ENCODE measurements at places on chromosomes 7 and 10.

DNA sequence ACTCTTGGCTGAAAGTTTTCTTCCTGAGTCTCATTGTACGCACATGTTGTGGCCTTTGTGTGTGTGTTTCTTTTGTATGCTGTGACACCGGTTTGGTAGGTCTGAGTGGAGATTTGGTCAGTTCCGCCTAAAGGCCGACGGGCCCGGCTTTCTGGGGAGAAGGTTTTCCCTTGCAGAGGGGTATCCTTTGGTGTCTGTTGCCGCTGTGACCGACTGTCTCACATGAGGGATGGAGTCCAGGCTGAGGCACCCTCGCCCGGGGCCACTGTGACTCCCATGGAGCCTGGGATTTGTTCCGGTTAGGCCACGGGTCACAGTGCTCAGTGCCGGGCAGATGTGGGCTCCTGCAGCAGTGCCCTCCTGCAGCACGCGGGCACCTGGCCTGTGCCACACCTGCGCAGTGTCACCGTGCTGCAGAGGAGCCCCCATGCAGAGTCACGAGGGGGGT, 19.4 kb downstream of the INPP5A start:
- no peak for DNase-seq

DNA sequence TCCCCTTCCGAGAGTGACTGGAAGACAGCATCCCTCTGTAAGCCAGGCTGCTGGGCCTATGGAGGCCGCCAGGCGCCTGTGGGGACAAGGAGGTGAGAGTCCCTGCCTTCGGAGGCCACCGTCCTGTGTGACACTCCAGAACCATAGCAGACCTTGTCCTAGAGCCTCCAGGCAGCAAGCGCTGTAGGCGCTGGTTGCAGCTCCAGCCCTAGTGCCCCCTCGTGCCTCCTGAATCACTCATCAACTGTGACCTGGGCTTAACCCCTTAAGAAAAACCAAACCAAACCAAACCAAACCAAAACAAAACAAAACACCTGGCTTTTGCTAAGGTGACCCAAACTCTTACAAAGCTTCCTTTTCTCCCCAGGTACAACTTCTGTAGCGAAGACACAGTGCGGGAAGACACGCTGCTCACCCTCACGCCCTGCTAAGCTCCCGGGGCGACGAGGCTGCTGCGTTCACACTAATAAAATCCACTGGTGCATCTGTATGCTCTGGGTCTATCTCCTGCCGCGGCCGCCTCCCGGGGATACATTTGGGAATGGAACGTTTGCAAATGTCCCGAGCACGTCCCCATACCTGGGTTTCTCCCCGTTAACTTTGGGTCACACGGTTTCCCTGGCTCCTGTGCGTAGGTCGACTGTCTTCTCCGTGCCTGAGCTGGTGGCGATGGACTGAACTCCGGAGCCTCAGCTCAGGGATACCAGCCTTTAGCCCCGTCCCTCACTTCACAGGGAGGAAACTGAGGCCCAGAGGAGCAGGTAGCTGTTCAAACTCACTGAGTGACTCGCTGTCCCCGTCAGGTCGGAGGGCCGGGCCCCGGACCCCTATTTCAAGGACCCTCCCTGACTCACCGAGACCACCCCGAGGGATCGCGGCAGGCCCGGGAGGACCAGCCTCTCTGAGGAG, 11.8 kb upstream of the PNLIPRP2 start:
- DNase-seq = no peak

DNA sequence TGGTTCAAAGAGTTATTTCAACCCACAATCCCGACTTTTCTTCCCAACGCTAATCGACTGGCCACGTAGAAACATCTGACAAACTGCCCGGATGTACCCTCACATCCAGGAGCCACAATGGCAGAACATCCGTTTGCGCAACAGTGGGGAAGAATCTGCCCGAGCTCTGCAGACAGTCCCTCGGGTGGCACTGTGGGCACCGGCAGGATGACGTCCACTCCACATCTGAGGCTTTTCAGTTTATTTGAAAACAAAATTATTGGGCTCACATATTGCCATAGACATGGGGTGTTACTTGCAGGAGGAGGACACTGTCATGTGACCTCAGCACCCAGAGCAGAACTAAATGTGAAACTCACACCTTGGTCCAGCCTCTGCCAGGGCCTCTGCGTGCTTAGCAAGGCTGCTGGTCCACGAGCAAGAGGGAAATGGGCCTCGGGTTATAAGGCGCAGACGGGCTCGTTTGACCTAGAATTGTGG, 84.1 kb downstream of the MKI67 start:
- DNase-seq = no peak

DNA sequence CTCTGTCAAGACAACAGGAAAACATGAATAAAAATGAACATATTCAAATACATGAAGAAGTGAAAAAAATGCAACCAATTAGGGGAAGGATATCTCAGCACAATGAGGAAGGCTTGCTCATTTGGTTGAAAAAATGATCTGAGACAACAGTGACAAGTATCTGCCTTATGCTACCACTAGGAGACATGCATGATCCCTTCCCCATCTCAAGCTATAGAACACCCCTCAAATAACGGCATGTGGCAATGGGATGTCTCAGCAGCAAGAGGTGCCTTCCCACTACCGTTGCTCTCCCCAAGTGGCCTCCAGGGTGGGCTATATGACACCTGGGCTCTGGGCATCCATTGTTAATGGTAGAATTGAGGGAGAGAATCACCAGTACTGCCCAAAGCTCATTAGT, 98.1 kb upstream of the RSU1 start:
- DNase-seq = no peak

DNA sequence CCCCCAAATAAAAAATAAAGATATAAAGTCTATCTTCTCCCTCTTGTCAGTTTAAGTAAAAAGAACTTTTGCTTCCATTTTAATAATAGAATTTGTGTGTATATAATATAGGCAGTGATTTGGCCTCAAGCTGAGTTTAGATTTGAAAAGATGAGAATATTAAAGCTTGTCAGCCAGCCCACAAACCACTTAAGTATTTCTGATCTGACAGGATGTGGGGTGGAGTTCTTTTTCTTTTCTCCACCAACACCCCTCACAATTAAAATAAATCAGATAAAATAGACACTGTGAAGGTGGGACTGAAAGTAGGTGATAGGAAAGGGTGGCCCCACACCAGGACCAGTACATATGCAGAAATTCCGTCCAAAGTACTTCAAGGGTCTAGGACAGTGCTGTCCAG, 714.1 kb downstream of the AUTS2 start:
- DNase-seq = no peak

DNA sequence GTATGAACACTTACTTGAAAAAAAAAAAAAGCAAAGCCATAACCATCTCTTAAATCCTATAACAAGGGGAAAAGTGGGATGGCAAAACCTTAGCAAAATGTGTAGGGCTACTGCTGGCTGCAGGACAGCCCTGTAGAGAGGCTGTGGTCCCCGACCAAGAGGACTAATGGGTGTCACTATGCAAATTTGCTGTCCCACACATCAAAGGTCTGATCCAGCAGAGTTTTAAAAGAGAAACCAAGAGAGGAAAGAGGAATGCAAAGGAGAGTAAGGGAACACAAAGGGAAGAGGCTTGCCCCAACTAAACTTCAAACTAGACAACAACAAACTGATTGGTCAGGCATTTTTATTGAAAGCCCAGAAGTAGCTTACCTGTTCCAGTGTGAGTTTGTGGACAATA, 3.1 kb upstream of the ZNRF2 start:
- DNase-seq = no peak

- no peak for DNase-seq
Observed at GRCh38 chr10:49543604-49544003, 4.7 kb upstream of the ERCC6 start.

- no peak for DNase-seq
Observed at GRCh38 chr7:69941077-69941651, 342.9 kb downstream of the AUTS2 start.

- no peak for DNase-seq
Observed at GRCh38 chr7:149772956-149773434, 393 bp downstream of the ZNF467 start.

DNA sequence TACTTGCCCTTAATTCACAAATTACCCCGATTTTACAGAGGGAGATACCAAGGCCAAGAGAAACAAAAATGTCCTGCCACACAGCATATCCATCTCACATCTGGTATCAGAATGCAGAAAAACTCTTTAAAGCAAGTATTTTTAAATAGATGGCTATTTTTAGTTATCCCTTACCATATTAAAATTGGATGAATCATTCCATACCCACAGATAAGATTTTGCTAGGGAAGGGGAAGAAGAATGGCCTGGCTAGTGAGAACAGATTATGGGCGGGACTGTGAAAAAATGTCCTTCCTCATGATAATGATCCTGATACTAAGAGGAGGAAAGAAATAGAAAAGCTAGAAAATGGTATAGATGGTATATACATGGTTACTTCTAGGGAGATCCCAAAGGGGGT, 80.6 kb upstream of the GATAD1 start:
- DNase-seq = peak; percentile 24

GRCh38 chr7:80464211-80464610, 47.7 kb downstream of the GNAT3 start:
- DNase-seq = no peak

DNA sequence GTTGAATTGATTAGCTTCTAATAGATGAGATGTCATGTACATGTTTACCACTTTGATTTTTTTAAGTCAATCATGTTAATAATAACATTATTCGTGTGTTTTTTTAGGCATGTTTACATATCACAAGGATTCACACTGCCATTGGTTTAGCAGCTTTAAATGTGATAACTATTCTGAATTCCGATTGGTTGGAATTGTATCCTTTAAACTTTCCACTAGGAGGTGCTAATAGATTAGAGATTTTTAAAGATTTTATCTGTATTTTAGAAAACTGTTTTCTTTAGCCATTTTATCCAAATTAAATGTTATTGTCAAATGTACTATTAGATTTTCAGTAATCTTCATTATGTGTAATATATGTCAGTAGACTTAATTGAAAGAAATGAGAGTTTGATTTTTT, 83.2 kb downstream of the HECTD2 start:
- DNase-seq = peak; percentile 24

- DNase-seq = no peak
Observed at GRCh38 chr10:112203328-112204076, 19.9 kb upstream of the GPAM start.

DNA sequence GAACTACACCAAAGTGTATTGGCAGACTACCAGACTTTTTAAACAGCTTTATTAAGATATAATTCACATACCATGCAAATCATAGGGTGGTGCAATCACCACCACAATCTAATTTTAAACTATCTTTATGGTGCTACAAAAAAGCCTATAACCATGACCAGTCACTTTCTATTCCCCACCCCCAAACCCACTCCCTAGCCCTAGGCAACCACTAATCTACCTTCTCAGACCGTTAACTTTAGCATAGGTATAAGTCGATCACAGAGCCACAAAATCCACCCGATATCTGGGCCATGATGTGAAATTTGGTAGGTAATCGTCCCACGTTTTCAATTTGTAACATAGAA, 536 bp upstream of the POM121 start:
- no peak for DNase-seq

- DNase-seq = no peak
Observed at GRCh38 chr10:14852236-14852635, 14.1 kb downstream of the HSPA14 start.

- DNase-seq = no peak
Observed at GRCh38 chr10:22251751-22252223, 34.0 kb upstream of the EBLN1 start.

DNA sequence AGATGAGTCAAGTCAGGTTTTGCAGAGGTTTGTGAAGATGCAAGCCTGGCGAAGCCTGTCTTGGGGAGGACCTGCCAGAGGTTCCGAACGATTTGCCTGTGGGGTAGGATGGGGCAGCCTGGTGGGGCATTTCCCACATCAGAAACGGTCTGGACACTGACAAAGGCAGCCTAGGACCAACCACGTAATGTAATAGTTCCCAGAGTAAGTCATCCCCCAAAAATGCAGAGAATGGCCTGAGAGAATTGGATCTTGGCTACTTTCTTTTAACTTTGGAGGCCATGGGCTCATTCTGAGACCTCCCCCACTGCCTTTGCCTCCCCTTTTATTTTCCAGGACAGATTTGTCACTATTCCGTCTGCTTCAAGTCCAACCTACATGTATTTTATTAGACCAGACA, 168.9 kb upstream of the SH2B2 start:
- peak; percentile 67 for DNase-seq

DNA sequence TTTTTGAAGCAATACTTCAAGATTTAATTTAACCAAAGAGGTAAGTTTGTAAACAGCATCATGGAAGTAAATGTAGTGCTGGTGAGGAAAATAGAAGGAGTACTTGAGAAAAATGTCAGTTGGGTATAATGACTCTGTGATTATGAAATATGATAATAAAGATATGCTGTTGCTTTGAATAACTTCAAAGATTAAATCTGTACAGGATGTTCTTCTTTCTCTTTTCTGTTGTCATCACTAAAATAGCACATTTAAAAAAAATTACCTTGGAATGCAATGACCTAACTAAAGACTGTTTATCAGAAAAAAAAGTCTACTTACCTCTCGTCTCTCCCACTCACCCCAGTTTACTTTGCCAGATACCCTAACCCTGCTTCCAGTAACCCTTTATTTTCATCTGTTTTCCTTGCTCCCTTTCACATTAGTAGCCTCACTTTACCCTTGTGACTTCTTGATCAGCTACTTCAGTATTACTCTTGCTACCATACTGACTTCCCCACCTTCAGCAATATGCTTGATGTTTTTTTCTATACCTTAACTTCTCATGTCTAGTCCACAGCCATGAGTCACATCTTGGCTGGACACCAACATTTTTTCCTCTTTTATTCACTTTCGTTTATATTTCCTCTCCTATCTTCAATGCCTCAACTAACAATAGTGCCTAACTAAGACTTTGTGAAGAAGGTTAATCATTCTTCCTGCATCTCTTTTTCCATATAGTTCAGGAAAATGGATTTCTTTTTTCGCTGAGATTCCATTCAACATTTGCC, 29.7 kb upstream of the TAS2R16 start:
- DNase-seq = no peak

- DNase-seq = no peak
Observed at GRCh38 chr10:50416181-50416824, 165.0 kb upstream of the ASAH2 start.

- DNase-seq = no peak
Observed at GRCh38 chr7:130667593-130668257, 823 bp downstream of the COPG2 start.

Data from AG09309 (cell line).